ENCODE measurements at places on chromosomes 1 and 21.
A peak's percentile ranks its signal among the peaks of the same experiment; 100 is the strongest.

GRCh38 chr1:179952186-179952585 is 2.4 kb upstream of the CEP350 start:
- no peak for DNase-seq

DNA sequence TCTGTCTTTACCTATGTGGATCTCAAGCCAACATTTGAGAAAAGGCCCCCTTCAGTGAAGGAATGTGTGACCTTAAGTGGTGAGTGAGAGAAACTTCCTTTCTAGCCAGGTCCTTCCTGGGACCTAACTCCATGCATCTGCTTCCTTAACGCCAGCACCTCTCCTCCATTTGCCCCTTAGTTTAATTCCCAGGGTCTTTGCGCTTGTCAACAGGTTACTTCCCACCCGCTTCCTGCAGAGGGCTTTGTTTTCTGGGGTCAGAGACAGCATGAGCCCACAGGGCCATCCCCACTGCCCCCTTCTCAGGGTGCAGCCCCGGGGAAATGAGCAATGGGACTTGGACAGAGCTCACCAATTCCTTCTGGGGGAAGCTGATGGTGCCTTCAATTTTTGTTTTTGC is 54.8 kb downstream of the EVA1C start:
- DNase-seq, result peak; percentile 8

DNA sequence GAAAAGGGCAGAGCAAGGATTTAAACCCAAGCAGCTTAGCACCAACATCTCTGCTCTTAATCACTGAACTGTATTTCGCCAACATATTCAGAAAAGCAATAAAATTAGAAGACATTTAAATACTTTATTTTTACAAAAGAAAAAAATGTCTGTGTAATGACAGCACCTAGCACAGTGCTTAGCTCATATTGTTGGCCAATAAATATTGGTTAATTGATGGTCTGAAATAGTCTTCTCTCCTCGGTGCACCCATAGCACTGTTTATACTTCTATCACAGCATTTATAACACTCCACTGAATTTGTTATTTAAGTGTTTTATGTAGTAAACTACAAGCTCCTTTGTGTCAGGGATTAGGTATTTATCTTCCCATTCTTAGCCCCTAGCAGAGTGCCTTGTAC is 70.9 kb upstream of the PLPPR4 start:
- DNase-seq, result no peak

- DNase-seq, result no peak
Observed at GRCh38 chr1:23613191-23614031, 54.1 kb upstream of the ID3 start.

DNA sequence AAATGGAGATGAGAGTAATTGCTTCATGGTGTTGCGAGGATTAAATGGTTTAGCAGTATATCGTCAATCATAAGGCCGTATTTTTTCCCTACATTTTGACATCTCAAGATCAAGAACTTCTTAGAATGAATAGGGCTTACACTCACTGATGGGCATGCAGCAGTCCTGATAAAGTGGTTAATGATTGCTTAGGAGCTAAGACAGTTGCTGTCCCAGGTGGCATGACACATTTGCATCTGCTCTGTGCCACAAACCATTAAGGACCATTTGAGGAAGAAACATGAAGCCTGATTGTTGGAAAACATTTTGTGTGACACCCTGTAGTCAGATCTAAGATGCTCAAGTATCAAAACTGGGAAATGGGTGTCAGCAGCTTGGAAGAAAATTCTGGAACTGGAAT is 81.0 kb upstream of the SGIP1 start:
- DNase-seq, result no peak

Data from mesenteric fat pad (tissue), 1 donor.